Effector CD8-positive, alpha-beta T cell (primary cell): ENCODE measurements at places on chromosomes 3 and 15.

- DNase-seq, result no peak
These were observed 44.0 kb downstream of the SMAD3 start for GRCh38 chr15:67109141-67110034.

- no peak for DNase-seq
These were observed 33.2 kb upstream of the NR2C2 start for GRCh38 chr3:14913926-14914778.

DNA sequence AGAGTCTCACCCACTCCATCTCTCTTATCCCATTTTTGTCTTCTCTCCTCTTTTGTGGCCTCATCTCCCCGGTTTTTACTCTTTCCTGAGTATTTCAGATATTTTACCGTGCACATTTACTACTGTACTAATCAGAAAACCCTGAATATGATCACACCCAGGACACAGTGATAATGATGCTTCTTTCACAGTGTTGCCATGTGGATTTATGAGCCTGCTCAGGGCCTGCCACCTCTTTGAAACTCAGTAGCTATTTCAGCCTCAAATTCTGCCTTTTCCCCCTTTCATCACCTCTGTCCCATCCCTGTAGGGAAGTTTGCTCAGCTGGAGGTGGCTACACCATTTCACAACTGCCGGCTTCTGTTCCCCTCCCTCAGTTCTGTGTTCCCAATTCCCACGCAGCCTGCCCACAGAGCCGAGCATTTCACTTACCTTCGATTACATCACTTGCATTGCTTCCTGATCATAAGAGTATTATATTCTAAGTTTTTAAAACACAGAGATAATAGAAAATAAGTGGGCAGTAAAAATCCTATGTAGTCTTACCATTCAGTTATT, 33.2 kb downstream of the ARNT2 start:
- no peak for DNase-seq

DNA sequence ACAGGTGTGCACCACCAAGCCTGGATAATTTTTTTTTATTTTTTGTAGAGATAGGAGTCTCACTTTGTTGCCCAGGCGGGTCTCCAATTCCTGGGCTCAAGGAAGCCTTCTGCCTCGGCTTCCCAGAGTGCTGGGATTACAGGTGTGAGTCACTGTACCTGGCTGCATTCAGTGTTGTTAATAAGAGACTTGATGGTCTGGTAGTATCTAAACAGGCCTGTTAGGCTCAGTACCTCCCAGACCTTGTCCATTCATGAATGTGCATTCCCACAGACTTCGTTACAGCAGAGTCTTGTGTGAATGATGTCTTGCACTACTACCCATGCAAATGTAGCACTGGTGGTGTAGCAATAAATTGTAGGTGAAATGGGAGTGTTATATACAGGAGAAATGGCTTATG, 17.7 kb downstream of the CMTM8 start:
- no peak for DNase-seq

DNA sequence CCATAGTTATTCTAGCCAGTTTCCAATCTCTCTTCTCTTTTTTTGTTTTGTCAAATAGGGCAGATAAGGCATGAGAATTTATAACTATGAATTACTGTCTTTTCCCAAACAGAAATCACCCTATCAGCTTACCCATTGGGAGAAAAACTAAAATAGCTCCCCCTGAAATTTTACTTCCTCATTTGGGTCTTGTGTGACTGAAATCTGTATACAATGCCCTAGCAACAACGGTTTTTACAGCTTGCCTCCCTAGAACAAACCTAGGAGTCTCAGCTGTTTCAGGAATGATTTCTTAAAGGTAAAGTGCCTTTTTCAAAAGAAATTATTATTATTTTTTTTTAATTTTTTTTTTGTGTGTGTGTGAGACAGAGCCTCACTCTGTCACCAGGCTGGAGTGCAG, 56.8 kb downstream of the CD86 start:
- no peak for DNase-seq

- no peak for DNase-seq
These were observed 21.5 kb downstream of the ALCAM start for GRCh38 chr3:105388176-105388575.

DNA sequence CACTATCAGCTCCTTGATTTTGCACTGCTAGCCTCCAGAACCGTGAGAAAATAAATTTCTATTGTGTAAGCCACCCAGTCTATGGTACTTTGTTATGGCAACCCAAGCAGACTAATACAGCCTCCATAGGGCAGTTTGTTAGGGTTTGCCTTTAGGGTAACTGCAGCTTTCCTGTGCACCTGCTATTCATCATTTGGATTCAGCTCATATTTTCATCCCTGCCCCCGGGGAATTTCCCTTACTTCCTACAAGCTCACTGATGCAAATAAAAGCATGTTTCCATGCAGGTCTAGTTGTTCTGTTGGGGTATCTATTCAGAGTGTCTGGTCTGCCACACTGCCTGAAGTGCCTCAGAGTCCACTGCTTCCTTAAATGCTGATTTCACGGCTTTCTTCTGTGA, 48.6 kb upstream of the ATOSA start:
- DNase-seq, result no peak

DNA sequence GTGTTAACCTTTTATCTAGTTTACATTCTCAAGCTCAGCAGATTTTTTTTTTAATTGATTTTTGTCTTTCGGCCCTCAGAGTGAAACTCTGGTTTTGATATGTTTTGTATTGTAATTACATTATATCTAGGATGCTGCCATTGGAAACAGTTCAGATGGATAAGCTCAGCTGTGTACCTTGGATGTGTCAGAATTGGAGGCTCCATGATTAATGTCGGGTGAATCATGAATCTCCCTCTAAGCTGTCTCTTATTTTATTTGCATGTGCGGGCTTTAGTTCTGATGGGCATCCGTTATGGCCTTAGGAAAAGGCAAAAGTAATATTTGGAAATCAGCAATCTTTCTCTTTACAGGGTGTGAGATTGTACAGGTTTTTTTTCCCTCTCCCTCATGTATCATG, 4.2 kb downstream of the PTPRG start:
- no peak for DNase-seq

GRCh38 chr3:5428607-5429516, 241.4 kb downstream of the EDEM1 start:
- DNase-seq, result no peak

DNA sequence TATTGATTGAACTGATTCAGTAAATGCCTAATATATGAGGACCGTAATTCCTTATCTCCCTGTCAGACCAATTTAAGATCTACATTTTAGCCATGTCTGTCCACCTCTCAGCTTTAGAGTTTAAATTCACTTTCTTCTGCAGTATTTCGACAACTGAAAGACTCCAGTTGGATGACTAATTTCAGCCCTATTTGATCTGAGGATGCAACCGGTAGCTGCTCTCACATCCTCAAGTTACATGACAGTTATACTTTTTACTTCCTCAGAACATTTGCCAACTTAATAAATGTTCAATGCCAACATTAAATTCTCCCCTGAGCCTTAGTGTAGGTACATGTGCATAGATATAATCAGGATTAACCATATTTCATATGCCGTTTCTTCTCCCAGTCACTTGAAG, 2.5 kb upstream of the HHLA2 start:
- DNase-seq, result no peak

GRCh38 chr3:74676-75243, 121.8 kb upstream of the CHL1 start:
- DNase-seq, result no peak

- DNase-seq, result no peak
These were observed 520.9 kb upstream of the TGFBR2 start for GRCh38 chr3:30085486-30085885.

- DNase-seq, result no peak
These were observed 29.8 kb upstream of the SLC25A36 start for GRCh38 chr3:140911822-140912221.

GRCh38 chr3:160673188-160673587, 3.8 kb upstream of the ARL14 start:
- DNase-seq, result no peak

DNA sequence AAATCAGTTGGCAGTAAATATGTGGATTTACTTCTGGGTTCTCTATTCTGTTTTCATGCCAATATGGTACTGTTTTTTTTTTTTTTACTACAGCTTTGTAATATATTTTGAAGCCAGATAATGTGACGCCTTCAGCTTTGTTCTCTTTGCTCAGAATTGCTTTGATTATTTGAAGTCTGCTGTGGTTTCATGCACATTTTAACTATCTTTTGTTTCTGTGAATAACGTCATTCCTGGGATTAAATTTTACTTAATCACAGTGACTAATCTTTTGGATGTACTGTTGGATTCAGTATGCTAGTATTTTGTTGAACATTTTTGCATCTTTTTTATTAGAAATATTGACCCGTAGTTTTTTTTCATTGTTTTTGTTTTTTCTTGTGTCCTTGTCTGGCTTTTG, 576.5 kb downstream of the ZNF385D start:
- DNase-seq, result no peak

- no peak for DNase-seq
These were observed 70.4 kb downstream of the KLF13 start for GRCh38 chr15:31396881-31397560.

GRCh38 chr3:112813723-112814171, 32.9 kb downstream of the CD200R1L start:
- DNase-seq, result no peak

GRCh38 chr3:131406274-131406673, 24.7 kb downstream of the NUDT16 start:
- no peak for DNase-seq

DNA sequence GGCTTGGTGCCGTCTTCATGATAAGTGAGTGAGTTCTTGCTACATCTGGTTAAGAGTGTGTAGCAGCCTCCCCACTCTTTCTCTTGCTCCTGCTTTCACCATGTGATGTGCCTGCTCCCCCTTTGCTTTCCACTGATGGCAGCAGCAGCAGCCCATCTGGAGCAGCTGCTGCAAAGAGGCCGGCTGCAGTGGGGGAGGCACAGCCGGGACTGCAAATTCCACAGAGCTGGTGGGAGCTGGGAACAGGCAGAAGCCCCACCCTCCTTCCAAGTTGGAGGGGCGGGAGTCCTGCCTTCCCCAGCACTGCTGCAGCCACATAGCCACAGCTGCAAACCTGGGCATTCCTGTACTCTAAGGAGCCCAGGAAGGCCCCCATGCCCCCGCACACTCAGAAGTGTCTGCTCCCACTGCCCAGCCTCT, 62.8 kb upstream of the IMPG2 start:
- no peak for DNase-seq

DNA sequence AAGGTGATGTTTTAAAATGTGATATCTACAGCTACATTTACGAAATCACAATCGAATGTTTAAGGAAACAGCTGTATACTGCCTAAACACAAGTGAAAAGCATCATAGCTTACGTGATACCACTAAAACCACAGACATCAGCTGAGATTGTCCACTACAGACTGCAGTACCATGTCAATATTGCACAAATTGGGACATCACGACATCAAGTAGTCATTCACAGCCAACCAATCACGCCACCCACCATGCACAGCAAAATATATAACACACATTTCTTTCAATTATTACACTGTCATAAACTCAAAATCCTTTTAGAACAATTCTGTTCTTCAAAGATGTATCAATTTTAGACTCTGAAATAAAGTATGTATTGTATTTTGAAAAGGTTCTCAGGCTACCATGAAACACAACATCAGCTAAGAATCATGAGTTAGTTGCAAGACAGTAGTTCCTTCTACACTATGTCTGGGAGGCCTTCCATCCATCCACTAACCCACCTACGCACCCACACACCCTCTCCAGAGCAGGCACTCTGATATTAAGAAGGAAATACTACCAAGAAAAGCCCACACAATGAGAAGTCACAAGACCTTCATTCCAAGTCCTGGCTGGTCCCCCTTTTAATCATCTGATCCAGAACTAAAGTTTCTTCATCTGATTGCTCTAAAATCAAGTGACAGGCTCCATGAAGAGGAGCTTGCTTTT, 3.1 kb downstream of the DMXL2 start:
- DNase-seq, result no peak

DNA sequence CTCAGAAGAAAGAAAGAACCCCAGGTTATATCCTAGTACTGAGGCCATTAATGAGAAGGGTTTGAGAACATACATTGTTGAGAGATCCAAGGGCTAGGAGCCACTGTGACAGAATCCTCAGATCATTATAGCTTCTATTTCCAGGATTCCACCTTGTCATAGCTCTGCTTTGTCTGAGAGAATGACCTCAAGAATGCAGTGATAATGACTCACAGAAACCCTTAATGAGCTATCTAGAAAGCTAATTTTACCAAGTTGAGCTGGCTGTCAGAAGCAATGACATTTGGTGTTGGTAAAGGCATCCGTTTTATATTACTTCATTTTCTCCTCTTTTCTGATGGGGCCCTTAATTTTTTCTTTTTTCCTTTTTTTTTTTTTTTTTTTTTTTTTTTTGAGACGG, 10.9 kb downstream of the TRIP4 start:
- DNase-seq, result no peak

- no peak for DNase-seq
These were observed 66.4 kb downstream of the TCF12 start for GRCh38 chr15:56984681-56985481.

- no peak for DNase-seq
These were observed at the start of the genes FOXL2 and FOXL2NB for GRCh38 chr3:138946663-138947494. Gene FOXL2 (minus strand): TSS chr3:138947137. CDS start chr3:138946722, 415 bp downstream. Gene FOXL2NB (plus strand): TSS chr3:138947217. CDS start chr3:138947365, 148 bp downstream.

- no peak for DNase-seq
These were observed 94.6 kb downstream of the EEFSEC start for GRCh38 chr3:128247666-128248409.

DNA sequence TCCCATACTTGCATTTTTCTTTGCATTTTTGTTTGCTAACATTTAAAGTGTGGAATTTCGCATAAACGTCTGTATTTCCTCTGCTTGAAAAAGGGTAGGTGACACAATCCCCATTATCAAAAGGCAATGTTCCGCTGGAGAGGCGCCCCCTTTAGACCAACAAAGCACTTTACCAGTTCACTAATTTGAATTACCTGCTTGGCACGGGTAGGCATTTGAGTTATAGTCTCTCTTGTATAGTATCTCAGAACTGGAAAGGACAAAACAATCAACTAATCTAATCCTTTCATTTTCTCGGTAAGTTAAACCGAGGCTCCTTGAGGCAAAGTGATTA, 775 bp upstream of the CCDC39 start:
- no peak for DNase-seq

GRCh38 chr3:107239703-107240102, 137.5 kb upstream of the CCDC54 start:
- DNase-seq, result no peak
